ENCODE measurements at places on chromosomes 1 and 21. TPM values are rescaled to one million over a fixed set of nuclear protein-coding genes. Genes with fewer than 3 reads are reported as not detected.

The OR1C1 gene
- total RNA-seq, result not detected

GRCh38 chr21:35275776-35276175 is 226.7 kb upstream of the RUNX1 start:
- DNase-seq, result no peak

GRCh38 chr1:119873135-119874015 is 22.9 kb downstream of the ADAM30 start:
- no peak for DNase-seq

GRCh38 chr1:22738522-22738921 is 27.9 kb downstream of the EPHB2 start:
- no peak for DNase-seq

DNA sequence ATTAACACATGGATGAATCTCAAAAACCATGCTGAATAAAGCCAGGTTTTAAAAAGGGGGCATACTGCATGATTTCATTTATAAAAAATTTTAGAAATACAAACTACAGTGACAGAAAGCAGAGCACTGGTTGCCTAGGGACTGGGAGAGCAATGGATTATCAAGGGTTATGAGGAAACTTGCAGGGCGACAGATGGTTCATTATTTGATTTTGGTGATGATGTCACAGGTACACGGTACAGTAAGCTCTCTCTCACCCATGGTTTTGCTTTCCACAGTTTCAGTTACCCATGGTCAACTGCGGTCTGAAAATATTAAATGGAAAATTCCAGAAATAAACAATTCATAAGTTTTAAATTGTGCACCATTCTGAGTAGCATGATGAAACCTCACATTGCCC is 14.1 kb downstream of the VAMP4 start:
- no peak for DNase-seq

The SH2D1B gene
- total RNA-seq, result not detected

The SLC50A1 gene
- total RNA-seq, result 54.7 TPM

The ATF3 gene
- 30.0 TPM for total RNA-seq

DNA sequence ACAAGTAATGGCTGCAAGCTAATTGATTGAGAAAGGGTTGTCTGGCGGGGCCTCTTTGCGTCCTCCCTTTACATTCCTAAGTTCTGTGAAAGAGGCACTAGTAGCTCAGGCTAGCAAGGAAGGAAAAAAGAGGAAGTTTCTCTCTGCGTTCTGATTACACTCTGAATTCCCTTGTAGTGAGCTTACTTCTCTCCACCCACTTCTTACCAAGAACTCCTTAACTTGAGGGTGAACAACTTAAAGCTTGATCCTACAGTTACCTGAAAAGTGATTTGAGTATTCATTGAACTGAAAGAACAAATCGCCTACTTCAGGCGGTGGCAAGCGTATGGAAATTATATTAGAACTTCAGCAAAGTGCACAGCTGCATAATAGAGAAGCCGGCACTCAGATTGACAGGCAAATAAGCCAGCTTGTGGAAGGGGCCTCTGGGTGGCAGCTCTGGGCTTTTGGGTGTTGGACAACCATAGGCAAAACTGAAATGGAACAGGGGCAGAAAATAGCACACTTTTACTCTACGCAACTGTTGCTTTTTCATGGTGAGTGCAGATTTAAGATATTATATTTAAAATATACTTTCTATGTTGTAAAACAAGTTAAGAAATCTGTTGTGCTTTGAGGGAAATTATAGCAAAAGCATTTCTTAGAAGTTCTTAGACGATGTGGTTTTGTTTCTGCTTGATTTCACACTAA is 464.5 kb downstream of the USP25 start:
- no peak for DNase-seq

GRCh38 chr1:86868477-86868876 is 45.4 kb downstream of the SELENOF start:
- DNase-seq, result no peak

DNA sequence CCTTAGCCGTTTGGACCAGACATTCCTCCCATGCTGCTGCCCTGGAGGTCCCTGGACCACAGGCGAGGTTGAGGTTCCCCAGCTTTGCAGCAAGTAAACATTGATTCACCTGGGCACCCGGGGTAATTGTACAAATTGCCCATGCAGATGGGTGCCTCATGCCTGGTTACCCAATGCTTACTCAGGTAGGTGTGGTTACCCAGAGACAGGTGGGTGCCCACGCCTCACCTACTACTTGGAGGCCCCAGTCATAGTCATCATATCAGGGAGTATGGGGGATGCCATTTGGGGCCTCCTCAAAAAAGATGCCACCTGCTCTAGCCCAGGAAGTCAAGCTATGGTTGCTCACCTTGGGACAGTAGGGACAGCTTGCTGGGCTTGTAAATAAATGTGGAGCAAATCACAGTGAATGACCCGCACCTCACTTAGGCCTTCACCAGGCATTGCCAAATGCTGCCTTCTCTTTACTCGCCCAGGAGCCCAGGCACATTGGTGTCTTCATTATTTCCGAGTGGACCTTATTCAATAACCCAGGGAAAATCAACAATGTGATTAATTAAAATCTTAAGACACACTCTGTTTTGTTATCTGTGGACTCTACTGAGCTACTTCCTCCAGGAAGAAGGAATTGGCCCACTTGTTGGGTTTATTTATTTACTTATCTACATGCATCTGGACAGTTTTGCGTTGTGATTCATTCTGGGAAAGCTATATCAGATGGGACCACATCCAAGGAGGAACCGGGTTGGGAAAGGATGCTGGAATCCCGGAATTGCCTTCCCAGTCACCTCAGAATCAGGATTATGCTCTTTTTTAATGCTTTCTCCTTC is 35.6 kb upstream of the GRHL3 start:
- DNase-seq, result peak; percentile 68

The KCNJ9 gene
- total RNA-seq, result not detected

- DNase-seq, result no peak
Observed at GRCh38 chr1:53120659-53121058, 21.8 kb downstream of the SLC1A7 start.

DNA sequence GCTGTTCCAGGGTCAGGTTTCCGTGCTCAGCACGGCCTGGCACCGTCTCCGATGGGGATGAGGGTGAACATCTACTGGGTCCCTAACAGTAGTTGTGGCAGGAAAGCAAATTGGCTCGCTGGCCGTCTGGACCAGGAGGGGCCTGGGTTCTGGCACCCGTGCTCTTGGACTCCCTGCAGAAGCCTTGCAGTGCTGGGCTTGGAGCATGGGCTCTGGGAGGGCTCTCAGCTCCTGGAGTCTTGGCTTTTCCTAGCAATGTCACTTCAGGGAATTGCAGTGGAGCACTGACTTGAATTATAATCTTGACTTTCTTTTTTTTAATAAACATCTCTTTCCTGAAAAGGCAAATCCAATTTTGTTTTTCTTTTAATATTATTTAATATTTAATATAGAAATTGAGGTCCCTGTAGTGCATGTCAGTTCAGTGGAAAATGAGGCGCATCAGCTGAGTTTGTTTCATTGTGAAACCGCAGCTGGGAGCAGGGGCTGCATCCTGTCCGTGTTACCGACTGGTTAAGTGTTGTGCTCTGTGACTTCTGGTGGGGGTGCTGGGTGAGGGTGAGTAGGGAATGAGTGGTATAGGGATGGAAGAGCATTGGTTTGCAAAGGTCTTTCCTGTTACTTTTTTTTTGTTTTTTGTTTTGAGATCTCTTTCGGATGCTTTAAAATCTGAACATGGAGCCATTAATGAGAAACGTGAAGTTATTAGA is 64.1 kb downstream of the PEX14 start:
- DNase-seq, result no peak

The SLC25A34 gene
- 0.07 TPM for total RNA-seq

GRCh38 chr1:202078241-202078640 is 44.5 kb upstream of the GPR37L1 start:
- DNase-seq, result no peak

- peak; percentile 23 for DNase-seq
Observed at GRCh38 chr1:30852026-30852425, 56.5 kb downstream of the SDC3 start.

DNA sequence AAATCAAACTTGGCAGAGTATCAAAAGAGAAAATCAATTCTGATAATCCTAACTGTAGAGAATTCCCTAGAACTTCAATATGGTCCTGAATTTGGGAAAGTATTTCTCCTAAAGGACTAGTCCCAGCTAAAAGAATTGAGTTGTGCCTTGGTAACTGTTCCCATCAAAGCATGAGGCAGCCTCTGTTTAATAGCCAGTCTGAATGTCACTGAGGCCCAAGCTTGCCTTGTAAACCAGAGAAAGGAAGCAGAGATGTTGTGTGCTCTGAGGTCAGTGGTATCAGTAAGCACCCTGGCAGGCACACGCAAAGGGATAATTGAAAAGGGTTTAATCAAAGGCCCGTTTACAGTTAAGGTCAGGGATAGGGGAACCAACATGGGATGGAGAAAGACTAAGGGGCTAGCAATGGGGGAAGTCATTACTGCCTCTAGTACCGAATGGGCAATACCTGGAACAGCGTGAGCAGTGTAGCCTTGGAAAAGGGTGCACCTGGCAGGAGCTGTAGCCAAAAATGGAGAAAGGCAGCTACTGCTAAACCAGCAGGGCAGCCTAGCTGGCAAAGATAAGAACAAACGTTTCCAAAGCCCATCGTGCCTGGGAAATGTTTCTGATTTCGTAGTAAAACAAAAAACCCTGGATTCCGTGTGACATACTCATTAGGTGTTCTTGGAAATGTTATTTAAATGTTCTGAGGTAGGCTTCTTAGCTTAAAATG is 635.5 kb downstream of the PLPP3 start:
- DNase-seq, result no peak

The MIXL1 gene
- not detected for total RNA-seq

- DNase-seq, result no peak
Observed at GRCh38 chr1:69993810-69994209, 211.6 kb downstream of the LRRC40 start.

- DNase-seq, result no peak
Observed at GRCh38 chr1:45097079-45097478, 85.0 kb downstream of the UROD start.

GRCh38 chr1:119449971-119450370 is 35.0 kb downstream of the HSD3B2 start:
- DNase-seq, result no peak

- no peak for DNase-seq
Observed at GRCh38 chr1:63487336-63488065, 35.5 kb downstream of the ITGB3BP start.

Data from Caki2 (cell line).